NCI-H1092 (cell line): ENCODE measurements at places on chromosomes 4 and X.

DNA sequence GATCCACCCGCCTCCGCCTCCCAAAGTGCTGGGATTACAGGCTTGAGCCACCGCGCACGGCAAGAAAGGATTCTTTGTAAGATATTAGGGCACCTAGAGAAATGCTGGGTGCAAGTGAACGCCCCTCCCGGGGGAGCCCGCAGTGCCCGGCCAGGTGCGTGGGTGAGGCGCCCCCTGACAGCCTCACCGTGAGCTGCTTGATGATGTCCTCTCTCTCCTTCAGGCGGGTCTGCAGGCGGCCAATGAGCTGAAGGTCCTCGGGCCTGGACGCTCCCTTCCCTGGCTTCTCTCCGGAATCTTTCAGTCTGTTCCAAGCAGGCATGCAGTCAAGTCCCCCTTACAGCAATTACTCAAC, 21.9 kb downstream of the MED28 start:
- no peak for DNase-seq

DNA sequence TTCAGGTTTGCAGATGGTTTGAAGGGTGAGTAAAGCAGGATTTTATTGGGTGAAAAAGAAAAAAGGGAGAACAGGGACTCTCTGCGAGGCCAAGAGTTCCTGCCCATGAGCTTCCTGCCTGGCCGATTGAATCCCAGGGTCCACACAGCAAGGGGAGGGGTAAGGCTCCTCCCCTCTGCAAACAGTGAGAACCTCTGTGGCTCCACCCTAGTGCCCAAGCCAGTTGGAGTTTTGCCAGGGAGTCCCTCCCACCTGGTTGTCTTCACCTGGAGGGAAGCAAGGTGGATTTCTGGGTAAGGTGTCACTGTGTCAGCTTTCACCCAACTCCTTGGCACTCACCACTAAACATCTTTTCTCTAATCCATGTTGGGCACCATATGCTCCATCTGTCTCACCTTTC, 70.9 kb downstream of the PDHA2 start:
- DNase-seq = no peak

DNA sequence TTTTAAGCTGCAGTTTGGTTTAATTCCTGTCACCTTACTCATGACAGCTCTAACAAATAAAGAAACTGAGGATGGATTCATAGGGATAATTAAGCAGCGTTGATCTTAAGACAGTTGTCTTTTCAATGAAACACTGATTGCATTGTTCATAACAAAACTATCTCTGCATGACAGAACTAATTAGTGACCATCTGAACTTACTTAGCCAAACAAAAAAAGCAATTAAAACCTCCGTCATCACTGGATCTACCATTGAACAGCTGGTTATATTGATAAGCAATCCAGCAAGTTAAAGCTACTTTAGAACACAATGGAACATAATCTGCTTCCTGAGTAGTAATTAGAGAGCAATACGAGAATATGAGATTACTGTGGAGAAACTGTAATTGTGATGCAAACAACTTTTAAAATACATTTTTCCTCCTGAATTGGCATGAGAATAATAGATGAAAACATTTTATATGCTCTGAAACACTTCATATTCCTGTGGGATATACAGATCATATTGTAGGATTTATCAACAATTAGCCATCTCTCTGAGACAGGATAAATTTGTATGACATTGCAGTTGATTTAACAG, 2576.8 kb downstream of the PCDH7 start:
- DNase-seq = no peak

DNA sequence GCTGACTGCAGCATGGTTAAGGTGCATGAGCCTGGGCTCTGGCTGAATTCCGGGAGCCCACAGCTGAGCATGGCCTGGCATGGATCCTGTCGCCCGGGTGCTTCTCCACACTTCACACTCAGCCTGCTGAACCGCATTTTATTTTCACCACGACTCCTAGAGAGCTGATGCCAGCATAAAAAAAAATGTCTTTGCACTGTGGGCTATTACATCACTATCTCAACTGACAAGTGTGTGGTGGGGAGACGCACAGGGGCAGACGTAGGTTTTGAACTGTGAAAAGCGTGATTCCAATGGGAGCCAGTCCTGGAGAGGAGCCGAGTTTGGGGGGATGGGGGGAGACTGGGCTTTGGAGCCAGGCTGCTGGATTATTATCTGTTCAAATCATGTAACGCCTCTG, 36.8 kb downstream of the BCOR start:
- DNase-seq = no peak

GRCh38 chr4:124936427-124936826, 223.9 kb upstream of the ANKRD50 start:
- peak; percentile 93 for DNase-seq

- DNase-seq = no peak
Measured at GRCh38 chr4:114654592-114654991, 56.0 kb downstream of the UGT8 start.

DNA sequence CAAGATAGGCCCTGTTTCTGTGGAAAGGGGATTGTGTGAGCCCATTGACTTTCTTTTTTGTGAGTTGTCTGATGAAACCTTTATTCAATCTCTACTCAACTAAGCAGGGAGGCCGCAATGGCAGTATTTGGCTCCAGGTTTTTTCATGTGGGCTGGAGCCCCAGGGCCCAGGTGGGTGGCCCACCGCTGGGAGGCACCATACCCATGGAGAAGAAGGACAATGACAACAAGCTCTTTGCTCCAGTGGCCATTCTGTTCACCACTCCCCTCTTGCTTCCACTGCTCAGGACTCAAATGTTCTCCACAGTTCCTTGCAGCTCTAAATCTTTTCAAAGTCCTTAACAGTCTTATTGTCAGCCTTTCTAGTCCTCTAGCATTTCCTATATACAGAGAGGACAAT, 54.1 kb downstream of the HOPX start:
- DNase-seq = no peak

- no peak for DNase-seq
Measured at GRCh38 chr4:121198251-121198650, 34.1 kb upstream of the TNIP3 start.

- no peak for DNase-seq
Measured at GRCh38 chr4:142043509-142043908, 407.1 kb downstream of the IL15 start.

DNA sequence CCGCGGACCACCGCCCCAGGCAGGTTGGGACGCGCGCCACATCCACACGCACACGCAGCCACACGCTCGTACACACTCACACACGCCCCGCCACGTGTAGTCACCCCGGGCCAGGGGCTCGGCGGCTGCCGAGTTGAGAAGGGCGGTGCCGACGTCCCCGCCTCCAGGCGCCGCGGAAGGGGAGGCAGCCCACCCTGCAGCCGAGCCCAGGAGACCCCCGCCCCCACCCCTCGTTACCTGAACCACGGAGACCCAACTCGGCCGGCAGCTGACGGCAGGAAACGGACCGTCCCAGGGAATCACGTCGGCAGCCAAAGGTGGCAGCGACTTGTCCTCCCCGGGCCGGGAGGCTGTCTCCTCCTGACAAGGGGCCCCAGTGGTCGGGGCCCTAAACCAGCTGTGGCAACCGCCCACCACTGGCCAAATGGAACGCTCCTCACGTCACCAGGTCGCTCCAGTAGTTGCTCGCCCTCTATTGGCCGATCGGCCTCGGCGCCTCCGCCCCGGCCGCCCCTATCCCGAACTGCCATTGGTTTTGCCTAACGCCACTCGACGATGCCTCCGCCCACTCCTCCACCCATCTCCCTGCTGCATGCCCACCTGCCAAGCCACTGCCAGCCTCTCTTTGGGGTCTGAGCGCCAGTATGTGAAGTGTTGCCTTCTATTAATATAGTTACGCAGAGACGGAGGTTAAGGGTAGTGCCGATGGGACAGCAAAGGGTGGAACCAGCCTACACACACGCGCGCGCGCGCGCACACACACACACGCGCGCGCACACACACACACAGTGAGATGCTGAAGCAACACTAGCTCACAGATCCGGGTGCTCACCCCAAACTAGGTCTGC, at the start of gene ZDHHC9:
Gene ZDHHC9, minus strand, starts transcription at position 428 of the 848 bp plus-strand sequence. CDS start 1,941 bp downstream, outside the sequence.
- peak; percentile 85 for DNase-seq

DNA sequence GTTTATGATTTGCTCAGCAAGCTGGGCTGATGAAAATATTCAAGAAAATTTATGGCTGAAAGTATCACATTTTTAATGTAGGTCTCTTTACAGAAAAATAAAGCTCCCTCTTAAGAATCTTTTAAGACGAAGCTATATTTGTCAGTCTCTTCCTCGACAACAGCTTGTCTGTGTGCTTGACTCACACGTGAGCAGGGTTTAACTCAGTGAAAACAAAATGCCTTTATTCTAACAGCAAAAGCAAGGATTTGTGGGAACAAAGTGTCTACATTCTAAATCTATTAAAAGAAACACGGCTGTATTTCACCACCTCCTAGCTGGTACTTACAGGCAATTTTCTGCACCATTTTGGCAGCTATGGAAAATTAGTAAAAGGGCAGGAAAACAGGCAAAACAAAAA, 75.5 kb downstream of the NYX start:
- no peak for DNase-seq

- DNase-seq = no peak
Measured at GRCh38 chr4:19508442-19508841, 743.3 kb upstream of the SLIT2 start.

GRCh38 chr4:12852338-12853307, 631.5 kb downstream of the RAB28 start:
- peak; percentile 48 for DNase-seq

- DNase-seq = no peak
Measured at GRCh38 chr4:124530464-124531077, 182.0 kb downstream of the ANKRD50 start.

DNA sequence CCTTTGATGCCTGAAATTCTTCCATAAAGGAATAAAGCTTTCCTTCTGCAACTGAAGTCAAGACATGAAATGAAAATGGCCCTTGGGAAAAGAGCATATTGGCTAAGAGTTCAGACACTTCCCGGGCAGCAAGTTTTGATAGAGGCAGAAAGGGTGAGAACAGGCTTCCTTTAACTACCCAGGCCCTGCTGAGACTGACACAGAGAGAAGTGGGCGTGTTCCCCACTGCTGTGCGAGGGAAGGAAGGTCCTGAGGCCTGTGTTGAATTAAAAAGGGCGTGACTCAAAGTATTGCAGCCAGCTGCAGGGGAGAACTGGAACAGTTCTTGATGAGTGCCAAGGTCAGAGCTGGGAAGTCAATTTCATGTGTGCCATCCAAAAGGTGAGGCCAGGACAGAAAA, 33.9 kb upstream of the ADGRG2 start:
- DNase-seq = no peak

DNA sequence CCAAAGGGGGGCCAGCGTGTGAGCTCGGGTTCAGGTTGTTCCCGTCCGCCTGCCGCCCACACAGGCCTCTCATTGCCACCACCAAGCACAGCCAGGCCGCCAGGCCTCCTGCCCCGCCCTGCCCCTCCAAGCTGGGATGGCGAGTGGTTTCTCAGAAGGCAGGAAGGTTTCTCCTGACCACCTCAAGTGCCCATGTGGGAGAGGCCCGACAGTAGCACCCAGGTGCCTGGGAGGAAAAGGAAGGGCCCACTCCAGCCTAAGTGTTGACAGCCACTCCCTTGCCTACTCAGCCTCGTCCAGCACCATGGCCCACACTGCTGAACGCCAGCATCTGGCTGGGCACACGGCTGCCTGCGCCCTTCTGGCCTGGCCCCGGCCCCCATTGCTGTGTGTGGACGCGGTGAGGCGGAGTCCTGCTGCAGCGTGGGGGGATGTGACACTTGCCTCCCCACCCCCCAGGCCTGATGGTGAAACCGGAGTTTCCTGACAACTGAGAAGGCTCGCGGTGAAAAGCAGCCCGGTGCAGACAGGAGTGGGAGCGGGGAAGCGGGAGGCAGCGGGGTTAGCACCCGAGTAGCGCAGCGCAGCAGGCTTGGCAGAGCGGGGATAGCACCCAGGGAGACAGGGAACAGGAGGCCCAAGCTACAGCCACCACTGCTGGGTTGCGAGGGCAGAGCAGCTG, 19.2 kb downstream of the FLNA start:
- DNase-seq = no peak

- DNase-seq = no peak
Measured at GRCh38 chr4:37476256-37476655, 209.9 kb downstream of the RELL1 start.

DNA sequence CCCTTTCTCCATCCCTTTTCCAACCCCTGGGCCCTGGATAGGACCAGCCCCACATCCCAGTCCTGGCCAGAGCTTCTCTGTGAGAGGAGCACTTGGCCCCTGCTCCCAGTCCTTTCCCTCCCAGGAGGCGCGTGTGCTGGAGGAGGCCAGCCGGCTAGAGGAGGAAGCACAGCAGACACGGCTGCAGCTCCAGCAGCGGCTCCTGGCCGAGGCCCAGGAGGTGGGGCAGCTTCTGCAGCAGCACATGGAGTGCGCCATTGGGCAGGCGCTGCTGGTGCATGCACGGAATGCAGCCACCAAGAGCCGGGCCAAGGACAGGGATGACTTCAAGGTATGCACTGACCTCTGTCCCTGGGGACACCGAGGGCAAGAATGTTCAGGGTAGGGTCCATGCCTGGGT, 87.5 kb downstream of the EVC start:
- no peak for DNase-seq

- no peak for DNase-seq
Measured at GRCh38 chr4:110508827-110509710, 33.1 kb downstream of the ENPEP start.

DNA sequence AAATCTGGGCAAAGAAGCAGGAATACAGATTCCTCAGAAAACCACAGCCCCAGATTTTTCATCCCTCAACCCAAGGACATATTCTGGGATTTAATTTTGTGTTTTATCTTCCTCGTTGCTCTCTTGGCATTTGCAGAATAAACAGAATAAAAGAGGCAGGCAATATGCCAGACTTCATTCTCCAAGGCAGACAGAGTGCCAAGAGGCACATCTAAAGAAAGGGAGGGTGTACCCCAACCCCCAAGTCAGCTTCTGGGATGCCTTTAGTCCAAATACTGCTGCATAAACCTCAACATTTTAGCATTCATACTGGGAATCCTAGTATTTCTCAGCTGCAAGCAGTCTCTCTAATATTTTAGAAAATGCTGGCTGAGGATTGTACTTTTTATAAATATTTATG, 629.2 kb downstream of the KLHL13 start:
- DNase-seq = no peak

GRCh38 chr4:172953896-172954568, 214.6 kb upstream of the GALNT7 start:
- no peak for DNase-seq
